ENCODE measurements at places on chromosomes 16 and 17.
A peak's percentile ranks its signal among the peaks of the same experiment; 100 is the strongest.

- no peak for DNase-seq
Measured at GRCh38 chr16:35599429-35600160, 2140.2 kb downstream of the TP53TG3F start.

- no peak for DNase-seq
Measured at GRCh38 chr16:78324649-78325285, 225.3 kb downstream of the WWOX start.

GRCh38 chr17:31690151-31690551, 168.9 kb downstream of the COPRS start:
- no peak for DNase-seq

- DNase-seq: no peak
Measured at GRCh38 chr17:82925336-82925735, 85.5 kb upstream of the ZNF750 start.

GRCh38 chr16:51312363-51313150, 161.5 kb upstream of the SALL1 start:
- no peak for DNase-seq

DNA sequence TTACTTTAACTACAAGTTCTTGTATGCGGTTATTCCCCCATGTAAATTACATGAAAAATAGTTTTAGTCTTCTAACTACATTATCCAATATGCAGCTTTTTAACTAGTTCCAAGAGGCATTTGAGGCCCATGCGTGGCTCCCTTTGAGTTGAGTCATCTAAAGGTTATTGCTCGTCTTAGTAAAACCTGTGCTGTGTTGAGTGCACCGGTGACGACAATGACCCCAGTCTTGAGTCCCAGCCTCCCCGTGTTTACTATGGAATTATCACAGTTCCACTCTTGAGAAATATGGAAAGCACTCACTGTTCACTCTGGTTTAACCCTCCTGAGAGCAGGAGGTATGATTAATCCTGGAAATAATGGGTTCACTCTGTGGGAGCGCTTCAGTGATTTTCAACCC, 119.2 kb downstream of the PITPNC1 start:
- DNase-seq: no peak

- no peak for DNase-seq
Measured at GRCh38 chr16:85138825-85139627, 26.8 kb upstream of the CIBAR2 start.

- DNase-seq: no peak
Measured at GRCh38 chr16:17266608-17267313, 204.0 kb downstream of the XYLT1 start.

DNA sequence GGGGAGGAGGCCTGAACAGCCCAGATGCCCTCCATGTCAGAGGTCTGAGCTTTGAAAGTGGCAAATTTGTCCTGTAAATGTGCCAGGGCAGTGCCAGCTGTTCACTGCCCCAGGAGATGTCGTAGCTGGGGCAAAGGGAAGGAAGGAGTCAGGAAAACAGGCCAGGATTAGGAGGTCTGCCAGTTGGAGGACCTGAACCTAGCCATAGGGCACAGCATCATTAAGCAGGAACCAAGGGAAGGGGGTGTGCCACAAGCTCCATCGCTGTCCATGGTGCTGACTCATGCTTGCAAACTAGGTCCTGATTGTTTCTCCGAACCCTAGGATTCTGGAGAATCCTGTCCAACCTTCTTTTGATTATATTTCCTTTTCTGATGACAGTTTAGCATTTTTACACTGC, 124.2 kb downstream of the TMEM132E start:
- no peak for DNase-seq

- DNase-seq: no peak
Measured at GRCh38 chr17:30344283-30345088, 10.6 kb upstream of the TMIGD1 start.

DNA sequence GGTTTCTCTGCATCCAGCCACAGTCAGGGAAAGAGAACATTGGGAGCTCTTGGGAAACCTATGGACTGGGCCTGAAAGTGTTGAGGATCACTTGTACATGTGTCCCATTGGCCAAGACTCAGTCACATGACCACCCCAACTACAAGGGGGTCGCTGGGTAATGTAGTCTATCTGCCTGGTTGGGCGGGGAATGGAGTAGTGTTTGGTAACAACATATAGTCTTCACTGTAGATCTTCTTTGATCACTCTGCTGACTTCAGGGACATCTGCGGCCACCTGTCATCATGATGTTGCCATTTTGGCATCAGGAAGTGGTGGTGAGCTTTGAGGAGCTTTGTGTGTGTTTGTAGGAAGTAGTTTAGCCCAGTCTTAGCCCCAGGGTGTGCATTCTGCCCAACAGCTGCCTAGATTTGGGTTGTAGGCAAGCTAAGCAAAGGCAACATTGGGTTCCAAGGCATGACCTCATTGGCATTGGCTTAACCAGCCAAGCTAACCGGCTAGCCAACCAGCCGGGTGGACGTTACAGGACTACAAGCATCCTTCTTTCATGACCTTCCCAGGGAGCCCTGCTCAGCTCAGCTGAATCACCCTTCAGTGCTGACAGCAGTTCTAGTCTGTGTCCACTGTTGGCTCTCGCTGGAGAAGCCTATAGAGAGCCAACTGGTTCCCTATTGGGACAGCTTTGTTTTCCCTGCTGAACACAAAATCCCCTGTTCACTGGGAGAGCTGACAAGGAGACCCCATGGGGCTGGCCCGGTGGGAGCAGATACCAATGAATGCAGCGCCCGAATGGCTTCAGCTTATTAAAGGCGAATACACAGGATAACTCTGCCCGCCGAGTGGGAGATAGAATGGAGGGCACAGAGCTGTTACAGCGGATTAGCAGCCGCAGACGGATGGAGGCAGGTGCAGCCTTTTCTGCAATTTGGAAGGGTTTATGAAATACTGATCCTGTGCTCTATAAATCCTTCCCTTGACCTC, 178.6 kb downstream of the NTN1 start:
- no peak for DNase-seq

DNA sequence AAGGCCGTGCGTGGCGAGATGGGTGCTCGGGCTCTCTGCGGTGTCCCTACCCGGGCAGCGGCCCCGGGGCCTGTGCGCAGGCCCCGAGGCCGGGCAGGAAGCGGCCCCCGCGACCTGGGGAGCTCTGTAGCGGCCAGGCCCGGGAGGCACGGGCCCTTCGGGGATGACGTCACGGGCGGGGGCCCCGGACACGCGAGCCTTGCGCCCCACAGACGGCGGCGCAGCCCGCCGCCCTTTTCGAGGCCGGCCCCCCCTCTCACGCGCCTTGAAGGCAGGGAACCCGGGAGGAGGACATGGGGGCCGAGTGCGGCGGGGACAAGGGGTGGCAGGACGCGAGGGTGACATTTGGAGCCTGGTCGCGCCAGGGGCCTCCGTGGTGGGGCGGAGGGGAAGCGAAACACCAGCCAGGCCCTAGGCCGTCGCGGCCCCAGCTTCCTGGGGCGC, 1.1 kb downstream of the RAI1 start:
- DNase-seq: no peak

GRCh38 chr16:85207357-85207921, 95.2 kb upstream of the CIBAR2 start:
- DNase-seq: no peak

GRCh38 chr16:66905633-66906539, 12.8 kb downstream of the CDH16 start:
- no peak for DNase-seq

DNA sequence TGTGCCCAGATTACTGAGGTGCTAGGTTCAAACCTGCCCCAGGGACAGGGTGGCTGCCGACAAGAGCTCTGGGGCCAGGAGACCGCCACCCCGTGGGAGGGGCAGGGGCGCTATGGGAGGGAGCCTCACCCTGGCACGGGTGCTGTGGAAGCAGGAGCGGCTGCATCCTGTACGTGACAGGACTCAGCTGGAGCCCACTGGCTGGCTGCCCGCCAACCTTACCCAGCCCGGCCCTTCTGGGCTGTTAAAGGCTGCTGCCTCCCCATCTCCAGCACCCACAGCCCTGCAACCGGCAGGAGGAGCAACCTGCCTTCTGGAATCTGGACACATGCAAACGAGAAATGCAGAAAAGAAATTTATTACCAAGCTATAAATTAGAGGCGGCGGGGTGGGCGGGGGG, 11.2 kb downstream of the PAM16 start:
- DNase-seq: no peak

- DNase-seq: no peak
Measured at GRCh38 chr17:18968345-18968744, 16.4 kb downstream of the SLC5A10 start.

GRCh38 chr16:13110124-13110796, 208.9 kb downstream of the SHISA9 start:
- no peak for DNase-seq

DNA sequence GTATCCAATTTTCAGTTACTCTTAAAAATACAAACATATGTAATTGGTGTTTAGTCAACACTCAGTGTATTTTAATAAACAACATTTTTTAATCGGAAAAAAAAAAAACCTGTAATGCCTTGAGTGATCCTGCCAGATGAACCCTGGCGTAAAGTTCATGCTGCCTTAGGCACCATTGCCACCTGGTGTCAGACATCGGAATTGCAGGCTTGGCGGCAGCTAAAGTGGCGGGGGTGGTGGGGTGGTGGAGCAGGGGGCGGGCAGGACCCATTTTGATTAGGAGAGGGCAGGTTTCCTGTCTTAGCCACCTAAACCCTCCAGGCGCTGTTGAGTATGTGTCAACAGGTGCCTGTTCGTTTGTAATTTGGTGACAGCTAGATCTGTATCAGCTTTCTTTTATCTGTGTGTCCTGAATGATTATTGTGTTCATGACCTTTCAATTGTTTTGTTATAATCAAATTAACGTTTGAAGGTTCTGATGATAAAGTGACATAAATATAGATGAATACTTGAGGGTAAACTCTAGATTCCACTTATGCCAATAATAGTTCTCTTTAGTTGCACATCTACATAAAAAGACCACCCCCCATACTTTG, 588.7 kb downstream of the CDH13 start:
- peak; percentile 22 for DNase-seq

- DNase-seq: no peak
Measured at GRCh38 chr16:28569021-28569420, 15.3 kb downstream of the SGF29 start.

GRCh38 chr16:72657791-72658190, 390.1 kb downstream of the ZFHX3 start:
- no peak for DNase-seq

- DNase-seq: no peak
Measured at GRCh38 chr16:74874912-74875546, 100.4 kb upstream of the FA2H start.

GRCh38 chr16:22240023-22240710, 34.1 kb downstream of the EEF2K start:
- DNase-seq: no peak

DNA sequence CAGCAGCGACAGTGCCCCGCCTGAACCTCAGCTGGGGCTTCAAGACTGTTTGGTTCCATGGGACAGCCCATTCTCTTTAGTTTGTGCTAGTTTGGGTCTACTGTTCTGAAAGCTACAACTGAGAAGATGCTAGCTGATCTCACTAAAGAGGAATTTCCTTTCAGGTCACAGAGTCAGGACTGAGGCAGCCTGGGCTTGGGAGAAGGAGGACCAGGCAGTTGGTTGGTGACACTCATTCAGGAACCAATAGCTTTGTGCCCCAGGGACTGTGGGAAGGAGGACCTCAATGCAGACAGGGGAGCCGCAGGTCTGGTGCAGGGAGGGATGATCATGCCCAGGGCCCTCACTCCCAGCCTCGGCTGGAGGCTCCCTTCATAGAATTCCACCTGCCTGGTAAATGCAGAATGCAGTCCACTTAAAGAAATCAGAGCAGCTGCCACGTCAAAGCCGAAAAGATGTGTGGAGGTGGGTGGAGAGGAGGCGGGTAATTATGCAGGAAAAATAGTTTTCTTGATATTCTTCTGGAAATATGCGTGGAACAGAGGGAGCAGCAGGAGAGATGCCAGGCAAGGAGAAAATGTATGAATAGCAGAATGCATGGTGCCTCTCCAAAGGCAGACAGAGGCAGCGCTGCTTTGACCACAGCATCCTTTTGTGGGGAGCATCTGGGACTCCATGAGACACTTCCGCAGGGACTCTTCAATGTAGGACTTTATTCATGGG, 32.6 kb upstream of the ZFP90 start:
- DNase-seq: no peak

GRCh38 chr16:11270602-11271162, 1.6 kb upstream of the TNP2 start:
- no peak for DNase-seq

GRCh38 chr16:106623-107324, 28.7 kb downstream of the MPG start:
- peak; percentile 33 for DNase-seq

DNA sequence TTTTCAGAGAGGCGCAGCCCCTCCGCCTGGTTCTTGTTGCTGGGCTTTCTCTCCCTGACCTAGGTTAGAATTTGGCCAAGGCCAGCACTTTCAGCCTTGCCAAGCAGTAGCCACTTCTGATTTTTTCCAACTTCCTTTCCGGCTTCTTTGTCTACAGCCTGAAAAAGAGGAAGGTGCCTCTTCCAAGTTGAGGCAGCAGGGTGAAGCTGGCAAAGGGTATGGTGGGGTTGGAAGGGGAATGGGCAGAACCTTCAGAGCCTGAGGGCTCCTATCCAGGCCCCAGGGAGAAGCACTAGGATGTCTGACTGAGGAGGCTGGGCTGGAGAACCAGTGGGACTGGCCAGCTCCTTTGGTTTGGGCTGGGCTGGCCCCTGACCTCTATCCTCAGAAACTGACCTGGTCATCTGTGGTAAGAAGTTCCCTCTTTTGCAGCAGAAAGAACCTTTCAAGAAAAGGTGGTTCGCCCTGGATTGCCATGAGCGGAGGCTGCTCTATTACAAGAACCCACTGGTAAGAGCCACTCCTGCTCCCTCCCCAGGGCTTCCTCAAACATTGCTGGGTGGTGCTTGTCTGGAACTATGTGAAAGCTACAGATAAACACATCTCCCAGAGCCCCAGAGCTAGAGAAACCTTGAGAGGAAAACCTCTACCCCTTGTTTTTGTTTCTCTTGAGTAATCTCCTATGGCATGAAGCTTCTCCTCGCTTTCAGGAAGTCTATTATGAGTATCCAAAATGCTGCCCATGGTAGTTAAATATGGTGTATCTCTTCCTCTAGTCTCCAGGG, 16.6 kb upstream of the RNF135 start:
- DNase-seq: no peak

DNA sequence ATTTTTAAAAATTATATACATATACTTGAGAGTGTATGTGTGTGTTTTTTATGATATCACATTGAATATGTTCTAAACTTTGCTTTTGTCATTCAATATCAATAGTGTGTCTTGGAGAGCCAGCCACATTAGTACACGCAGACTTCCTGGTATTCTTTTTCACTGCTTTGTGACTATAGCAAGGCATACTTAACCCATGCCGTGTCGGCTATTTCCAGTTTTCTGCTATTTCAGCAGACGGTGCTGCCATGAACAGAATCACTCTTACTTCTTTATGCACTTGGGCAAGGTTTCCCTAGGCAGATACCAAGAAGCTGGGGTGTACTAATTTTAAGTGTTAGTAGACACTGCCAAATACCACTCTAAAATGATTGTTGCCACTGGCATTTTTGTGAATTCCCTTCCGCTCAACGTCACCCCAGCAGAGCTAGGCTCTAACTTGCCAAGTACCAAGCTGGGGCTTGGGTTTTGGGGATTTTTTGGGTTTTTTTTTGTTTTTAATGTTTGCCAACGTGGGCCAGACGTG, 134.9 kb downstream of the SOCS1 start:
- no peak for DNase-seq

- no peak for DNase-seq
Measured at GRCh38 chr16:397736-398332, 835 bp downstream of the NME4 start.
